ENCODE measurements at places on chromosomes 3 and 15.

DNA sequence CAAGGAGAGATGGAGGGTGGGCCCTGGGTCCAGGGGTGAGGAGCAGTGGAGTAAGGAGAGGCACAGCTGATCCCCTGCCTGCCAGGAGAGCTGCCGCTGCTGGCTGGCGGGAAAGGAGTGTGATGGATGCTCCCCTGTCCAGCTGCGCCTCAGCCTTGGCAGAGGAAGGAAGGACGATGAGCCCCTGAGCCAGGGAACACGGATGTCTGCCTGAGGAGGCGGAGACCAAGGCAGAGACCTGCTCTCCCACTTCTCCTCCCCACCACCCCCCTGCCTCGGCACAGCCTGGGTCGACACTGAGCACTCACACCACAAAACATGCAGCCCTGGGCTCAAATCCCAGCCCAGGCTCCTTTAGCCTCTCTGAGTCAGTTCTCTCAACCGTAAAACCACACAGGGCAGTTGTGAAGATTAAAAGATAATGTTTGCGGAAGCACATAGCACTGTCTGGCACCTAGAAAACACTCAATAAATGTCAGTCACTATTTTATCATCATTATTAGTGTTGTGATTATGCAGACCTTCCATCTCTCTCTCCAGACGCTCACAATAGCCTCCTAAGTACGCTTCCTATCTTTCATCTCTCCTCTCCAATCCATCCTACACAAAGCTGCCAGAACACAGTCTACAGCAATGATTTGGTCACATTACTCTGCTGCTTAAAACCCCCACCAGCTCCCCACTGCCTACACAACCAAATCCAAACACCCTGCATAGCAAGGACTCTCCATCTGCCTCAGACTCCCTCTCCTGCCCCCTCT, 52.2 kb downstream of the SEMA5B start:
- DNase-seq = peak; percentile 19

DNA sequence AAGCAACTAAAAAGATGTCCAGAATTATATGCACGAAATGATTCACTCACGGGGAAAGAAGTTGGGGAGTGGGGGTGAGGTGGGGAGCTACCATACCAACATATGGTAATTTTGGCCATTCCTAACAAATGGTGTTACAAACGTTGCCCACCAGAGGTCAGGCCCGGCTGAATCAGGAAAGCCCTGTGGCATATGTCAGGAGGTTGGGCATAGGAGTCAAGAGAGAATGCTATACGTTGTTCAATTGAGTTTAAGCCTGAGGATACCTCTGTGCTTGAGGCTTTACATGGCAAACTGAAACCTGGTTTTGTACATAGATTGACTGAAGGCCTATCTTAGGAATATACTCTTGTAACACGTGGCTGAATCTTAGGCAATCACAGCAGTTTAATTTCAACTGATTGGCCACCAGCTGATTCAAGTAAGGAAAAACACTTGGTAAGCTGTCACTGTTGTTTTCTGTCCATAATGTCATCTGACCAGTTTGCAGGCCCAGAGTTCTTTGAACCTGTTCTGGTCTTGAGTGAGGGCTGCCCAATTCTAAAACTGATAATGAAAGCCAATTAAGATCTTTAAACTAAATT, 23.4 kb upstream of the SLC2A2 start:
- DNase-seq = peak; percentile 67

GRCh38 chr3:39279745-39280517, at the start of gene CX3CR1:
TSS of gene CX3CR1 (minus strand) at chr3:39280036. CDS start at chr3:39266509, 13,527 bp downstream.
- peak; percentile 75 for DNase-seq

- peak; percentile 10 for DNase-seq
Observed at GRCh38 chr3:15783361-15783969, 14.3 kb downstream of the ANKRD28 start.

DNA sequence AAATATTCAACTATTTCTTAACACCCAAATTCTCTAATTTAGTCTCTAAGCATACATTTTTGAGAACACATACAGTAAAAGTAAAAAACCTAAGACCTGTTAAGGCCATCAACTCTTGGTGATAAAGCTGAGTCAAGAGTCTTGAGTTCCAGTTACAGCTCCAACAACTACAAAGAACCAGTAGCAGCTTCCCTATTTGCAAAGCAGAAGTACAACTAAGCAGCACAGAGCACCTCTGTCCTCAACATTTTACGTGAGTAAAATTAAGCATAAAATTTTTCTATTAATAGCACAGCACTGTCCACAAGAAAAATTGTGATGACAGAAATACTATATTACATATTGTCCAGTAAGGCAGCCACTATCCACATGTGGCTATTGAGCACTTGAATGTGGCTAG, 4.4 kb downstream of the PCOLCE2 start:
- peak; percentile 18 for DNase-seq

DNA sequence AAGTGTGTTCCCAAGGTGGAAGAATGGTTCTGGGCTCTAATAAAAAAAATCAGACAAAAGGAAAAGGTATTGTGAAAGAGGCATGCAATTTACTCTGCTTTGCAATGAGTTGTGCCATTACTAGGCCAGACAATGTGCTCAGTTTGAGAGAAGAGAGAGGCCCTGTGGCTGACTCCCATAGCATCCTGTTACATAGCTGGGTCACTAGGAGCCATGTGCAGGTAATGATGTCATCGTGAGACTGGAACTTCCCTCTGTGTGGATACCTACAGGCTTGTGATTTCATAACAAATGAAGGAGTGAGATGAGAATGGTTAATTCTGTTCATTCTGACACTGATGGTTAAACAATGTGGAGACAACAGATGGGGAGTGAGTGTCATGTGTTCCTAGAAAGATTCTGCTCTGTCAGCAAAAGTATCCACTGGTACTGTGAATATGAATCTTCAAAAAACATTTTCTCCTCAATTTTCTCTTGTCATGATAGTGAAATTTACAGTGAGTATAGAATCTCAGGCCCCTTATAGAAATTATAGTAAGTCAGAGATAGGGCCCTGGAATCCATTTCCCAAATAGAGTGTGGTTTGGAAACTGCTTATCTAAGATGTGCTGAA, 648.7 kb upstream of the DPPA4 start:
- DNase-seq = no peak

- peak; percentile 59 for DNase-seq
Observed at GRCh38 chr3:21484057-21484827, 266.8 kb downstream of the ZNF385D start.

- DNase-seq = no peak
Observed at GRCh38 chr15:44813231-44813630, 76.9 kb downstream of the TRIM69 start.

DNA sequence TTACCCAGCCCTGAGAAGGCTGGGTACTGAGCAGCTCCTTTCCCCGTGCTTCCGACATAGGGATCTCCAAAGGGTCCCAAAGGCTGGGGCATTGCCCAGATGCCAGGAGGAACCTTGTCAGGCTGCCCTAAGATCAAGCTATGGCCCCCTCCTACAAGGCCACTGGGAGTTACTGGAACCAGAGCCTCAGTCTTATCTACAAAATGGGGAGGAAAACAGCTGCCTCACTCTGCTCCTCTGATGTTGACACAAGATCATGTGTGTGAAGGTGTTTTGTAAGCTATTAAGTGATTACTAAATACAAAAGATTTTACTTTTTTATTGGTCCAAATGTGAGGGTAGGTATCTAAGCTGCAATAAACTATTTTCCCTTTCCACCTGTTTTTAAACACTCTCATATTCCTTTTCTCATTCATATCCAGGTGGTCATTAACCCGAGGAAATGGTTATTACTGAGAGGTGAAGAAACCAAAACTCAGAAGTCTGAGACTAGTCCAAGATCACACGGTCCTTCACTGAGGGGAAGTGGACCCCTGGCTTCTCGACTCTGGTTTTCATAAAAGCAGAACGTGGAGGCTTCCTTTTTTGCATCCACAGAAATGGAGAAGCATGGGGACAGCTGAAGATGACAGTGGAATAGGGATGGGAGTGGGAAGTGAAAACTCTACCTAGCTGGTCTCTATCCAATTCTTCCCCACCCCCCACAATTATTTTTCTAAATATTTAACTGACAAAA, 1.7 kb downstream of the ARPIN start:
- peak; percentile 23 for DNase-seq

- no peak for DNase-seq
Observed at GRCh38 chr3:43696441-43696840, 5.7 kb downstream of the ABHD5 start.

GRCh38 chr15:50057905-50058639, 61.0 kb downstream of the ATP8B4 start:
- no peak for DNase-seq

DNA sequence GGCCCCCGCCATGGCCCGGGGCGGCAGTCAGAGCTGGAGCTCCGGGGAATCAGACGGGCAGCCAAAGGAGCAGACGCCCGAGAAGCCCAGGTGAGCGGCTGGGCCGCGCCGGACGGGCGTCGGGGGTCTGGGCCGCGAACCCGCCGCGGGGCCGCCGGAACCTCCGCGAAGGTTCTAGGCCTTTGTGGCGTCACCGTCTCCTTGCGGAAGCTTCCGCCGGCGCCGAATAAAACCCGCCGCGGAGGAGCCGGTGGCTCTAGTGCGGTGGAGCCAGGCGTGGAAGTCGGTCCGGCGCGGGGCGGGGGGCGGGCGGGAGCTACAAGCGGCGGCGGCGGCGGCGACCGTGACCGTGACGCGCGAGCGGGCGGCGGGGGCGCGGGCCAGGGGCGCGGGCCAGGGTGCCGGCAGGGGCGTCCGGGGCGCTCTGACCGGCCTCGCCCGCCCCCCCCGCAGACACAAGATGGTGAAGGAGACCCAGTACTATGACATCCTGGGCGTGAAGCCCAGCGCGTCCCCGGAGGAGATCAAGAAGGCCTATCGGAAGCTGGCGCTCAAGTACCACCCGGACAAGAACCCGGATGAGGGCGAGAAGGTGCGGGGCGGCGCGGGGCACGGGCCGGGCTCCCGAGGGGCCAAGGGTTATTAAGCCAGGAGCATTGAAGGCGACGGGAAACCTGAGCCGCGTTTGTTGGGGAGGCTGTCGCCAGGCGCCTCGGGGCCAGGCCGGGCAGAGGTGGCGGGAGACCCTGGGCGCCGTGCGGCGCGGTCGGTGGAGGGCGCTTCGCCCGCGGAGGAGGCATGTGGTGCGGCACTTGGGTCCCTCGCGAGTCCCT, at the start of gene DNAJA4:
TSS of gene DNAJA4 (plus strand) at position 259 of the 833 bp plus-strand sequence. CDS start at position 461, 202 bp downstream.
- DNase-seq = peak; percentile 25

GRCh38 chr15:48592221-48592731, 53.2 kb downstream of the FBN1 start:
- DNase-seq = no peak

DNA sequence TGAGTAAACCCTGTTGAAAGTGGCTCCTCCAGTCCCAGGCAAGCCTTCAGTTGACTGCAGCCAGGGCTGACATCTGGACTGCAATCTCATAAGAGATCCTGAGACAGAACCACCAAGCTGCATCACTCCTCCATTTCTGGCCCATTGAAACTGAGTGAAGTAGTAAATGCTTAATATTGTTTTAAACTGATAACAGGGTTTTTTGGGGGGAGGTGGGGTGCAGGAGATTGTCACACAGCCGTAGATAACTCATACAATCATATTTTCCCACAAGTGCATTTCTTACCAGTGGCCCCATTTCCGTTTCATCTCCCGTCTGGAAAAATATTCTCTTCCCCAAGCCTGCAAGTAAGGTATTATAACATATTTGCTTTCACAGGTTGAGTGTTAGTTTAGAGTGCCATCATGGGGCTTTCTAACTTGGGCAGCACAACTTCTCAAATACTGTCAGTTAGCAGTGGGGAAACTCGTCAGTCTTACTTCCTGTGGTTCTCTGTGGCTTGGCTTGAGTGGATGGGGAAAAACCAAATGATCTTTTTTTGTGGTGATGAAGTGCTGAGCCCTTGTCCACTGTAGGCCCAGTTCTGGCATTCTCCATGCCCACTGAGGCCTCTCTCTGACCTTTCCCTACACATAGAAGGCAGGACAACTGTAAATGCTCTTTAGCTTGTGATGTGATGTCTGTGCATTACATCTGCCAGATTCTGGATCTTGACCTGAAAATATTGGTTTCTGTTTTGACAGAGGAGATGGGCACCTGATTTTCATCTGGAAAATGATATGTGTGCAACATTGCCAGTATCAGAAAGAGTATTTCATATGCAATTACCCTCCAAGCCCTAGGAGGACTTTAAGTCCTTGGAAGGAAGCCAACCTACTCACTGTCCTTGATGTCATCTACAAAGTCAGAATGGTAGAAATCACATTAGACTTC, 90.1 kb upstream of the BHLHE40 start:
- DNase-seq = peak; percentile 16

DNA sequence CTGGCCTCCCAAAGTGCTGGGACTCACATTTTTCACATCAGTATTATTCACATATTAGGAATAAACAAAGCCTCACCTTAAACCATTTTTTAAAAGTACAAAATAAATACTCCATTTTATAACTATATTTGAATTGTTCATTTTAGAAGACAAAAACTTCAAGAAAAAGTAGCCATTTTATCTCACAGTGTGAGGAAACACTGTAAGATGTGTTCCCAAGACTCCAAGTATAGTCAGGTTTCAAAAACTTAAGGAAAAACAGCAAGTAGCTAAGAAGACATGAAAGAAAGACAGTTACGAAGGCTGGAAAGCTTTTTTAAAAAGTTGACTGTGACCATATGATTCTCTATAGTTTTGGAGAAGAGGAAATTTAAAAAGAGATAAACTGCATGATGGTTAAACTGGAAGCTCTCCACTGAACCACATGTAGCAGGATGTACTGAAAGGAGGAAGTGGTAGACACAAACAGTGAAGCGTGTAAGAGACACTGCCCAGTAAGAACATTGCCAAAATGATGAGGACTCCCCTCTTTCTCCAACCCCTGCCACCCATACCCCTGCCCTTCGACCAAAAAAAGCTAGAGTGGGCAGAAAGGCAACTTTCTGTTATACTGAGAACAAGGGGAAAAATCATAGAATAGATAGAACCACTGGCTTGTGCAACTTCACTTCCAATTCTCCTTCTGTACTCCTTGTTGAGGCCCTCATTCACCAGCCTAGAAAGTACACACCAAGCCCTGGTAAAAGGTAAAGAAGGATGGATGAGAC, 6.2 kb upstream of the TMF1 start:
- DNase-seq = peak; percentile 80

DNA sequence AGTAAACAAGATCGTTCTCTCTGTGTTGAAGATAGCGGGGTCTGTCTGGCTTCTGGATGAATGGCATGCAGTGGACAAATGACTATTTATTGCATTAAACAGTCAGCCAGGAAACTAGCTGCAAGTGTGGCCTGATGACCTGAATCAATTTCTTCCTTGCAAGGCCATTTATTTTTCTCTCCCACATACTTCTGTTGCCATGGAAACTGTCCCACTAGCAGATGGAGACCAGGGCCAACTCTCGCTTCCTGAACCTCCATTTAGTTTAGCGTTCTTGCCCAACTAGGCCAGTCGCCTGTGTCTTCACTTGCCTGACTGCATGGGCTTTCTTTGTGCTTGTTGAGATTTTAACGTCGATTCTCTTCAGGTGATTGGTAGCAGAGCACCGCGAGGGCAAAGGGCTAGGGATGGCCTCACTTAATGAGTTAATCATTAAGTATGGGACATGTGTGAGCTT, 27.6 kb downstream of the LMCD1 start:
- no peak for DNase-seq

GRCh38 chr15:77966540-77967234, 110.8 kb downstream of the TBC1D2B start:
- peak; percentile 44 for DNase-seq

DNA sequence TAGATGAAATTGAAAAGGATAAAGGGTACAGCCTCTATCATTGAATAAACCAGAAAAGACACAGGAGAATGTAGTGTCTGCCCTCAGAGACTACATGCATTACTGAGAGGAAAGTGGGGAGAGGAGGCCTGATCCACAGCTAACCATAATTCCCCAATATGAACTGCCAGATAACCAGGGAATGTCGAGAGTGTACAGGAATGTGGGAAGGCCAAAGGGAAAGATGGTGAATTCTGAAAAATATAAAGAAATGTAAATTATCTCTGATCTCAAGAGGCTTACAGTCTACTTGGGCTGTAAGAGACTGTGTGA, 22.3 kb downstream of the MYO1E start:
- DNase-seq = no peak

GRCh38 chr3:98964784-98965183, 63.3 kb upstream of the DCBLD2 start:
- DNase-seq = no peak

Measured in Kasumi-1 (cell line).